Foreskin fibroblast (primary cell): ENCODE measurements at places on chromosomes 7 and 10.

- no peak for DNase-seq
Measured at GRCh38 chr7:104482362-104483037, 154.1 kb downstream of the LHFPL3 start.

DNA sequence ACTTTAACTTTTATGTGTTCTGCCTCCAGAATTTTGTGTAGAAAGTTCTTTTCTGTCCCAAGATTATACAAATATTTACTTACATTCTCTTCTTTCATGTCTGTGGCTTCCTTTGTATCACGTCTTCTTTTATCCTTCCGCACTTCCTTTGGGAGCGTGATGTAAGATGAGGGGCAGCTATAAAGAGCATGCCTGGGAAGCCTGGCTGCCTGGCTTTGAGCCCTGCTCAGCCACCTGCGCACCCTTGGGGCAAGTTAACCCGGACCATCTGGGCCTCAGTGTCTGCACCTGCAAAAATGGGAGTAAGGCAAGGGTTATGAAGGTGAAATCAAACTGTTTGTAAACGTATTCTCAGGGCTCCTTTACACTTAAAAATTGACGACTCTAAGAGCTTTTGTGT lies 25.2 kb downstream of the PALD1 start:
- DNase-seq = no peak

DNA sequence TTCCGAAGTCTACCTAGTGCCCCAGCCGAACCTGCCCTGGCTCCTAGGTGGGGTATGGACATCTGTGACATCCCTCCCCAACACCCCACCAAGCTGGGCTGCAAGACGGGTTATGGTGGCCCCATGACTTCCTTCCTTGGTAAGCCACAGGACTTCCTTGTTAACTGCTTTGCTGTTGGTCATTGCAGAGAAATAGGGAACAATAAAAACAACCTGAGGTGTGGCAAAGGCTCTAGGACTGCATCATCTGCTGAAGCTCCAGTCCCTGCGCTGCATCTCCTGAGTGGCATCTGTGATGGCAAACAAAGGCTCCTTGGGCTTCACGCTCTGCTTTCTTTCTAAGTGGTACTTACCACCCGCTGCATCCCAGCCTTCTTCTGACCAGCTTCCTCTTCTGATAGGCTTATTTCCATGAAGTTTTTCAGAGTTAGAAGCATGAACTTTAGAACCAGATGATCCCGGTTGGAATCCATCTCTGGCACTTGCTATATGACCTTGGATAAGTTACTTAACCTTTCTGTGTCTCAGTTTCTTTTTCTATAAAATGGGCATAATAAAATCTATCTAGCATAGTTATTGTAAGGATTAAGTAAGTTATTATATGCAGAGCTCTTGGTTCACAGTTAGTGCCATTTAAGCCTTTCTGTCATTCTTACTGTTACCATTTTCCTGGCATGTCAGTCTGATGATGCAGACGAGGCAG lies 216.8 kb downstream of the RPS24 start:
- DNase-seq = no peak

GRCh38 chr7:27424749-27425148 lies 182.1 kb downstream of the EVX1 start:
- no peak for DNase-seq

DNA sequence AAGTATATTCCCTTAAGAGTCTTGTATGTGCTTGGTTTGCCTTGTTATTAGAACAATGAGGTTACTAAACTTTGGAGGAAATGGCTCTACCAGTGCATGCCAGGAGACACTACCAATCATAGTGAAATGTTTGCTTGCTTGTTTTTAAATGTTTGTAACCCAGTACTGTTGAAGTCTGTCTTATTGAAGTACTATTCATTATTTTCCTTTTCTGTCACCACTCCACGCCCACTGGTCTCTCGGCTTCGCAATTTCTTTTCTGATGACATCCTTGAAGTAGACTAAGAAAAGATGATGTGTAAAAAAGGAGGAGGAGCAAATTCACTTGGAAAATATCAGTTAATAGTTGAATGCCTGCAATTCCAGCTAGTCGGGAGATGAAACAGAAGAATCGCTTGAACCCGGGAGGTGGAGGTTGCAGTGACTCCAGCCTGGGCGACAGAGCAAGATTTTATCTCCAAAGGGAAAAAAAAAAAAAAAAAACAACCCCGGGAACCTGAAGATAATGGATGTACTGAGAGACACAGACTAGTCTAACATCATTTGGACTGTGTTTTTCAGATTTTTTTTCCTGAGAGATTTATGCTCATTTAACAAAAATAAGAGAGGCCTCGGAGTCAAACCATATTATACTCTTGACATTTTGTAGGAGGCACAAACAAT lies 959.4 kb downstream of the PCDH15 start:
- no peak for DNase-seq

DNA sequence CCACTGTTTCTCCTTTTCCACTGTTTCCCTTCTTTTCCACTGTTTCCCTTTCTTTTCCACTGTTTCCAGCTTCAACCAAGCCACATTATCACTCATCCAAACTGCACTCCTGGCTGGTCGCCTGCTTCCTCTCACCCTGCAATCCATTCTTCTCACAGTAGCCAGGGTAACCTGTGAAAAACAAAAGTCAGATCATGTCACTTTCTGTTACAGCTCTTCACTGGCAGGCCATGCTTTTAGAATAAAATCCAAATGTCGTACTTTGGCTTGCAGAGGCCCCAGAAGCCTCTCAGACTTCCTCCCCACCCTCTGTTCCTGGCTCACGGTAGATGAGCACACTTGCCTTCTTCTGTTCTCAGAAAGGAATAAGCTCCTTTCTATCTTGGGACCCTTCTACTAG lies 33.9 kb downstream of the STARD3NL start:
- DNase-seq = no peak

GRCh38 chr10:102432162-102432950 lies at the start of gene CUEDC2:
Gene CUEDC2 (minus strand): TSS chr10:102432574. CDS start chr10:102425188, 7,386 bp downstream.
- DNase-seq = peak; percentile 99

DNA sequence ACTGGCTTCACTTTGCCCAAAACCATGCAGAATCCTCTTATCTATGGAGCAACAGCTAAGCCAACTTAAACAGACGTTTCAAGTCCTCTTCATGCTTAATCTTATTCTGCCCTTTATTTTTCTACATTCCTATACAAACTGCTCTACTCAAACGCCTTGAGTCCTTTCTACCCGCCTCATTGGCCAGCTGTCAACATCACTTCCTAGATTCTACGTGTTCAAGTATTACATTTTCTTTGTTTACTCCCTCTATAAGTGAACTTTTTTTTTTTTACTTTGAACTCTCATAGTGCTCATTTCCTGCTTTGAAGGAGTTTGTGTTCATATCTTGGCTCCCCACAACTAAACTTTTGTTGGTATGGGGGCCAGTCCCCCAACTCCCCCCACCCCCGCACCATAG lies 28.9 kb upstream of the SLC26A5 start:
- DNase-seq = no peak

- no peak for DNase-seq
Measured at GRCh38 chr10:83625831-83626360, 513.4 kb upstream of the GHITM start.

- DNase-seq = no peak
Measured at GRCh38 chr7:150858236-150859197, 6.2 kb downstream of the AOC1 start.

DNA sequence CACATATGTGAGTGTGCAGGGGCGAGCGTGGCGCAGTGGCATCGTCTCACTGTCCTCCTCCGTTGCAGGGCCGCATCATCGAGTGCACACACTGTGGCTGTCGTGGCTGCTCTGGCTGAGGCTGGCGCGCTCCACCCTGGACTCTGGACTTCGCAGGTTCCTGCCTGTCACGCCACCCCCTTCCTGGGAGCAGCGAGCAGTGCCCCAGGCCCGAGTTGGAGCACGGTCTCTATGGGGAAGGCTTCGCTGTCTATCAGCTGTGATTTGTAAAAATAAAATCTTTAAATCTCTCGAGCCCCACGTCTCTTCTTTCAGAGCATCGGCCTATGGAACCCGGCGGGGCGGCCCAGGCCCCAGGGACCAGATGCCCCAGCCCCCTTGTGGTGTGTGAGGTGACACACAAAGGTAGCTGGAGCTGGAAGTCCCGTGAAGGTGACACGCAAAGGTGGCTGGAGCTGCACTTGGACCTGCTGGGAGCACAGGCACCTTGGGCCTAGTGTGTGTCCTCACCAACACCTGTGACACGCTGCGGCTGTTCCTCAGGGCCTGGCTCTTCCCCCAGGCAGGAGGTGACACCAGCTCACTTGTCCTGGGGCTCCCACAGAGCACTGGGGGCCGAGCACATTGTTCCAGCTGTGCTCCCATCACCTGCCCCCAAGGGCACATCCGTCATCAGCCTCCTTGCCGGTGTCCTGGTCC lies 10.7 kb downstream of the BUD31 start:
- peak; percentile 2 for DNase-seq

DNA sequence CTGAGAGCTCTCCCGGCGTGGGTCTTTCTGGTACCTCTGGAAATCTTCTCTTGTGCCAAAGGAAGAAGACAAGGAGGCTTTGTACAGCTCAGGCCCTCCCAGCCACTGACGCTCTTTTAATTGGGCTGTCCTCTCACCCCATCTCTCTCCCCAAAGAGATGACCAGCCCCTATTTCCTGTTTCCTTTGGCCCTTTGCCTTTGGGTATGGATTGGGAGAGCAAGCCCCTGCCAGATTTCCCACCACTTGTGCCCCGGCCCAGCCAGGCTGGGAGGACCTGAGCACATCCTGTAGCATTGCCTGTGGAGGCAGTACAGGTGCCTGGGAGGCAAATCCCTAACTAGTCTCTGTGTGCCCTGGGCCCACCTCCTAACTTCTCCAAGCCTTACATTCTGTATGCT lies 5.7 kb upstream of the PLAC9 start:
- DNase-seq = no peak

- DNase-seq = peak; percentile 1
Measured at GRCh38 chr7:32036557-32036956, 33.6 kb downstream of the PDE1C start.

DNA sequence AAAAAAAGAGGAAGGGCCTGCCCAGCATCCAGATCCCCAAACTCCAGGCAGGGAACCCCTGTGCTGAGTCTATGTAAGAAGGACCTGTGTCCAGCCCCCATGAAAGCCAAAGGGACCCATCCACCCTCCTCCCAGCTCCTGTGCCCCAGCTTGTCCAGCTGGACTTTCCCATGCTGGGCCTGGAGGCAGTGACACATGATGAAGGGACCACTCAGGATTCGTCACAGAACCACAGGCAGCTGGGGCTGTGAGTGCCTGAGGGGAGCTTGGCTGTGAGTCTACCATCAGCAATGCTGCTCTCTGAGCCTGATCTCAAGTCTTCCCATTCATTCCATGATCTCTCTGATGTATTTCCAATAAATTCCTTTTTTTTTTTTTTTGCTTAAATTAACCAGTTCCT lies 36.2 kb upstream of the MNX1 start:
- peak; percentile 47 for DNase-seq

DNA sequence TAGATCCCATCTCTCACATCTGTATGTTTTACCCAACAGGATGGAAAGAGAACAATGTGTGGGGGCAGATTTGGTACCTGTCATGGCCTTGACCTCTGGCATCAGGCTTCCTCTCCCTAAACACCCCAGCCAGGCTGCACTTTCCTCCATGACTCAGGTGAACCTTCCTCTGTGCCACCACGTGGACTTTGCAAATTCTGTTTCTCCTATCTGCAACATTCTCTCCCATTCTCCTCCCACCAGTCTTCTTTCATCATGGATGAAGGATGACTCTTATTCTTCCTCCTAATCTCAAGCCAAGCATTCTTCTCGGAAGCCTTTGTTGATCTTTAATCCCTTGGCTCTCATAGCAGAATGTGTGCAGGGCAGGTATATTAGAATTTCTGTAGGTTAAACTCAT lies 355.4 kb downstream of the KCNMA1 start:
- DNase-seq = no peak

DNA sequence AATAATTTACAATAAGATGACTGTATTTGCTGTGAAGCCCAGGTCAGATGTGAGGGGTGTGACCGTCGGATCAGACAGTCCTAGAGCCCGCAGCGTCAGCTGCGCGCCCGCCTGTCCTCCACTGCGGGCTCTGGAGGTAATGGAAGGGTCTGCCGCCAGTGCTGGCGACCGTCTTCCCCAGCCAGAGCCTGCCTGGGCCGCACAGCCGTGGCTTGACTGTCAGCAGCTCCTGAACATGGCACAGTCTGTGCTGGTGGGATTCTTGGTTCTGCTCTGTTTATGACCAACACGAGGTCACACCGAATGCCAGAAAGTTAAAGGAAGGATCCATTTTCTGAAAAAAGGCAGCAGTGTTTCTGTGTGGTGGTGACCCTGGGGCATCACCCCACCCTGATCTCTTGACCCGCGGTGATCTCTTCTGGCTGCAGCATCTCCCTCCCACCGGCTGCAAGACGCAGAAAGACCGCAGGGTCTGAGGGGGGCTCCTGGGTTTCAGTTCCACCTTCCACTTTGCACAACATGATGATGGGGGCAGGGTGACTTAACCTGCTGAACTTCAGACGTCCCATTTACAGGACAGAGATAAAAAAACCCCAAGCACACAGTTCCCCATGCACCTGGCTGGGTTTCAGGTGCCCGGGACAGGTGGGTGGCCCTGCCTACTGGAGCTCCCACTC lies 103.7 kb downstream of the DNAJB6 start:
- no peak for DNase-seq

- DNase-seq = no peak
Measured at GRCh38 chr10:122476333-122476695, 15.0 kb downstream of the HTRA1 start.

GRCh38 chr7:142838461-142839213 lies 16.2 kb upstream of the EPHB6 start:
- DNase-seq = no peak

DNA sequence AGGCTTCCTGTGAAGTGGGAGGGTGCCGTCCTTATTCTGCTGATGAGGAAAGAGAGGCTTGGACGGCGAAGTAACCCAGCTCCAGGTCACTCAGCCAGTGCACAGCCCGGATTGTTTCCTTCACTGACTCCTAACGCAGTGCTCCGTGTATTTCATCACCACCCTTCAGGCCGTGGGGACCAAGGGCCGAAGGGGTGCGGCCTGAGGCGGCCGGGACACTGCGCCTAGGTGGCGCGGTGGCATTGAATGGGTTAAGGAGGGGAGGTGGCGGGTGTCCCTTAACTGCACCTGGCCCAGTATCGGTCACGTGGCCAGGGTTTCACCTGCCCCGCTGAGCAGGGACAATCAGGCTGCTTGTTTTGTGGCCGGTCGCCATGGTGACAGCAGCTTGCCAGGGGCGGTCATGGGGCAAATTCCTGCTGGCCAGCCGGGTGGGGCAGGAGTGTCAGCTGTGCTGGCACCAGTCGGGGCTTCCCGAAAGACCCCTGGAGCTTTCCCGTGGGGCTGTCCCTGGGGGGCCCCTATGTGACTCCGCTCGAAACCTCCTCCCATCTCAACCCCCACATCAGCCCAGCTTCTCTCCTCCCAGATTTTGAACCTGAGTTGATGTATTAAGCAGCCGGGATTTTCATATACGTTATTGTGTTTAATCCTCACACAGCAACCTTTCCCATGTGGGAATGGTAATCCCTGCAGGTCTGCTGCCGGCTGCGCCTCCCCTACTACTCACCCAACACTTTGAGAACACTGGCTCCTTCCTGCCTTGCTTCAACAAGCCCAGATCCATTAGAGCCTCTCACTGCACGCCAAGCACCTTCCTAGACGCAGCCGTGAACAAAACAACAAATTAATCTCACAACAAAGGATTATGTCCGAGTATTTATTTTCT lies 4.4 kb upstream of the ABHD11 start:
- DNase-seq = no peak

- DNase-seq = peak; percentile 37
Measured at GRCh38 chr10:107409522-107409921, 245.0 kb upstream of the SORCS1 start.
